IPS DF 19.7 (cell line): ENCODE measurements at places on chromosomes 4 and X.

- no peak for DNase-seq
Observed at GRCh38 chr4:151052785-151053184, 37.7 kb upstream of the LRBA start.

DNA sequence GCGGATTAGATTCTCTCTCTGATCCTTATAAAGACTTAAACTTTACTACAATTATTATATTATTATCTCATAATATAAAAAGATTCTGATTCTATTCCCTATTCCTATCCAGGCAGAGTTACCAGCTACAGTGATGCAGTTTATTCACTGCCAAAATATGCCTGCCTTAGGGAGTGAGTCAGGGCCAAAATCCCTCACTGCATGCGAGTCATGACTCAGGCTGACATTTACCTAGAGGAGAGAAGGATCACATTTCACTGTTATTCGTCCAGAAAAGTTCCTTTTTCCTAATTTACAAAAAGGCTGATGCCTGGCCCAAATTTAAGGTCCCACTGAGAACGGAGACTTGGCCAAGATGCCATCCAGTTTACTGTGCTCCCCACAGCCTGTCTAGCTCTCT lies 168.5 kb upstream of the LDB2 start:
- DNase-seq, result no peak

- DNase-seq, result no peak
Observed at GRCh38 chr4:106746451-106746850, 289.7 kb downstream of the DKK2 start.

- DNase-seq, result no peak
Observed at GRCh38 chr4:37634180-37634579, 52.0 kb downstream of the RELL1 start.

DNA sequence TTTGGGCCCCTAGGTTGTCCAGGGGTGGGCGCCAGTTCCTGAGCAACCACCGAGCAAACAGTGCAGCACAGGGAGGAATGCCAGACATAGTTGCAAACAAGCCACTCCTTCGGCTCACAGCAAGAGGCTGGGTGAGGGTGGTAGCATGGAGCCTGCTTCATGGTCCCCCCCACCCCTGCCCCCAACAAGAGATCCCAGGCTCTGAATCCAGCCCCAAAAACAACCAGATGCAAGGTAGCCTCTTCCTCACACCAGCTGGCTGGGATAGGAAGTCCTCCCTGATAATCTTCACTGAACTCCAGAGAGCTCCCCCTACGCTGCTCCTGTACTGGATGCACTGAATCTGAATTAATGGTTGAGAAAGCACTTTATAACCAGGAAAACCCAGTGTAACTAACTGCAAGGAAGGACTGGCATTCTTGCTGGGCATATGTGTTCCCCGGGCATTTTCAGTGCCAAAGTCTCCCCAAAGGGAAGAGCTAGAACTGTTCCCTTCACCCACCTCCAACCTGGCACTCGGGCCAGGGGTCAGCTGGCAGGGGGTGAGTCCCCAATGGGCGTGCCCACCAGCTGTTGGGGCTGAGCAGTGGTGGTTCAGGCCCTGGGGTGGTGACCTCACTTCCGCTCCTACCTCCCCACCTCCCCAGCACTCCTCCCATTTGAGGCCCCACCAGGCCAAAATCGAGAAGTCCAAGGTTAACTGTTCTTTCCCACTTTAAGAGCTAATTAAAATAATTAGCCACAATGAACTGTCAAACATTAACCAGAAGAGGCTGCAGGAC lies 1.5 kb downstream of the ELF4 start:
- no peak for DNase-seq

DNA sequence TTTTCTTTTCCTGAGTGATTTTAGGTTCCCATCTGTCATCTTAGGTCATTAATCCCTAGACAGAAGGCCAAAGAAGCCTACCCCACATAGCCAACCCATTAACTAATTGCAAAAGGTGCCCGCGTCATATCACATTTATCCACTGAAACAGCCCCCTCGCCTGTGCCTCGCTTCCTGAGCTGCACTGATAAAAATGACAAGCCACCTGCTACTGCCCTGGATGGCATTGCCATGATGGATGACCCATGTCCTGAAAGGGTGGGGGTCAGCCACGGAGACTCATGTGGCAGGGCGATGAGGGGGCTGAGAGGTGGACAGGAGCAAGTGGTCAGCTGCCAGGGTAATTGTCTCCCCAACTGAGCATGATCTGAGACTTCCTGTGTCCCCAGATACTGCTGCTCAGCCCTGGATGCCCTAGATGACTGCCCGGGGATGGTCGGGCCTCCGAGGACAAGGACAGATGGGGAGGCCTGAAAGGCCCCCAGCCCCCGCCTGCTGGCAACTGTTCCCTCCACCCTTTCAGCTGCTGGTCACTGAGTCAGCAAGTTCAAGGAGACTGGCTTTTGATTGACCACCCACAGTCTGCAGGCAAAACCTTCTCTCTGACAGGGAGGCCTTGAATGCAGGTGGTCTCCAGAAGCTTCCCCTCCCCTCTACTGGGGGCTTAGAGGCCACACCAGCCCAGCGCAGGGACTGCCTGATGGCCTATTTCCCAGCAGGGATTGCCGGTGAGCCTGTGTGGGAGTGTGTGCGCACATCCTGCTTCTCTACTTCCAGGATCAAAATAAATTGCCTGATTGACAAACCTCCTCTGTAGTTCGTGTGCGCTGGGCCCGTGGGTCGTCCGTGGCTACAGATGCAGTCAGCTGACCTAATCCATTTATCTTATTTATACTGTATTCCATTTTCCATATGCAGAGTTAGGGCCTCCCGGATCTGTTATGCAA lies 496.3 kb downstream of the BCOR start:
- no peak for DNase-seq

GRCh38 chrX:68867458-68868112 lies 38.8 kb downstream of the EFNB1 start:
- no peak for DNase-seq

- no peak for DNase-seq
Observed at GRCh38 chrX:47482065-47482511, 934 bp downstream of the ZNF41 start.

GRCh38 chr4:178086320-178086719 lies 644.1 kb upstream of the AGA start:
- peak; percentile 35 for DNase-seq

- no peak for DNase-seq
Observed at GRCh38 chrX:154517101-154517781, 1.2 kb upstream of the FAM3A start.

DNA sequence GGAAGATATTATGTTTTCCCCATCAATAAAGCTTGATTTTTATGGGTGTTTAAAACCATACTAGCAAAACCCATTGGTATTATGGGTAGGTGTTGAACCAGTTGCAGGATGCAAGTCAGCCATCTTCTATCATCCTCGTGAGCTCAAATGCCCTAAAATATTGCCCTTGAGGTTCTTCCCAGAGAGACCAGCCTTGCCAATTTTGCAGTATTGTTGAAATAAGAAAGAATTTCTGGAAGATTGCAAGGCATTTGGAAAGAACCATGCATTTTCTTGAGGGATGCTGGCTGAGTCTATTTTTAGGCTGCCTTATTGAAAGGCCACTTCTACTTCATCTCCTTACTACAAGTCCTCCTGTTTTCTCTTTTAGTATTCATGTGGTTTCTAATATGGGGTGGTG lies 60.9 kb upstream of the SOD3 start:
- no peak for DNase-seq

DNA sequence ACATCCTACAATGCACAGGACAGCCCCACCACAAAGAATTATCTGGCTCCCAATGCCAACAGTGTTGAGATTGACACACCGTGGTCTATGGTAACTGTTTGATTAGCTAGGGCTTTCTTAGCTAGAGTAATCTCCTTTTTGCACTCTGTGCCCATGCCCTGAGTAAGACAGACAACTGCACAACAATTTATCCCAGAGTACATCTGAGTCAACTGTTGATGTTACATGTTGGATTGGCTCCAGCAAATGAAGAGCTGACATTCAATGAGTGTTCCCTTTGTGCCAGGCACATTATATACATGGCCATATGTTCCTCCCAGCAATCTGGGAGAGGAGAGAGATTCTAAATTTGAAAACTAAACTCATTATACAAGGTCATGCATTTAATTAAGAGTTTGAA lies 3.9 kb upstream of the FAM9C start:
- DNase-seq, result no peak

- DNase-seq, result no peak
Observed at GRCh38 chr4:52750213-52750612, 1.0 kb downstream of the ERVMER34-1 start.

DNA sequence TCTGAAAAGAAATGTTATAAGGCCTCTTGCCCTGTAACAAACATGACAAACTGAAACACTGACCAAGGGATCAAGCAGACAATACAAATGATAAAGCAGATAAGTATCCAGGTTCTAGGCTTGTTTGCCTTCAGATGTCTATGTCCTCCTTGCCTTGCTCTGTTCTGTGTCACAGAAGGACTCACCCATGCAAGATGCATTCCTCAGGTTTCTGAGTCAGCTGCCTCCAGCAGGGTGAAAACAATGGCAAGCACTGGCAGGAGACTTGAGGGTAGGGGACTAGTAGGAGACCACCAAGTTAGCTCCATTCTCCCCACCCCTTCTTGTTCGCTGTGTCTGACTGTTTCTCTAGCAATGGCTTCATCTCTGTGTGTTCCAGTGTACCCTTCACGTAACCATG lies 76.6 kb upstream of the CXXC4 start:
- DNase-seq, result no peak

GRCh38 chr4:41418444-41418843 lies 119.5 kb upstream of the LIMCH1 start:
- no peak for DNase-seq

DNA sequence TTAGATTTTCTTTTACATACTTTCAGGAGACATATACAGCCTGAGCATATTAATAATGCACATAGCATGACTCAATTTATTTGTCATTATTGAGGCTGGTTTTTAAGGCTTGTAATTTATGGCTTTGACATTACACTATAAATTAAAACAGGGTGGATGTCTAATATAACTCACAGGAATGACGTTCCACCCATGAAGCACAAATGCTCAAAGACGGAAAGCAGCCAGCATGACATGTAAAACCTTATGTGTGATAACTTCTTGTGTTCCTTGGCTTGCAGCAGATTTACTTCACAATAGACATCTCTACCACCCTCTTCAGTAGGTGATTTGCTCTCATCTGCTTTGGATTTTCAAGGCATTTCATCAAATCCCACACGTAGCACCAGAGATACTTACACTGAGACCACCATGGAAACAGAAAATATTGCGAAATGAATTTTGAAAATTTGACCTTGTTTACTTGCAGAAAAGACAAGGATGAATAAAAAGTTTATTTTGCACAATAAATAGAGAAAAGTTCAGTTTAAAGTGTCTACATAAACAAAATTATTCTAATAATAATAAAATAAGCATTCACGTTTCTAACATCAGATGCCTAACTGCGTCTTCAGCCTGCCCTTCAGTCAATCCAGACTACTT lies 64.7 kb upstream of the BTC start:
- DNase-seq, result no peak

DNA sequence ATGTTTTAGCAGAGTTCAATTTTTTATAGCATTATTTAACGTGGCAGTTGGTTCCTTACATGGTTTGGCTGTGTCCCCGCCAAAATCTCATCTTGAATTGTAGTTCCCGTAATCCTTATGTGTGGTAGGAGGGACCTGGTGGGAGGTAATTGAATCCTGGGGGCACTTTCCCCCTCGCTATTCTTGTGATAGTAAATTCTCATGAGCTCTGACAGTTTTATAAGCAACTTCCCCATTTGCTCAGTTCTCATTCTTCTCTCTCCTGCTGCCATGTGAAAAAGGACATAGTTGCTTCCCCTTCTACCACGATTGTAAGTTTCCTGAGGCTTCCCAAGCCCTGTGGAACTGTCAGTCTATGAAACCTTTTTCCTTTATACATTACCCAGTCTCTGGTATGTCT lies 329.5 kb downstream of the GRIA2 start:
- DNase-seq, result no peak

- DNase-seq, result no peak
Observed at GRCh38 chr4:1243451-1244080, 5.4 kb downstream of the CTBP1 start.

DNA sequence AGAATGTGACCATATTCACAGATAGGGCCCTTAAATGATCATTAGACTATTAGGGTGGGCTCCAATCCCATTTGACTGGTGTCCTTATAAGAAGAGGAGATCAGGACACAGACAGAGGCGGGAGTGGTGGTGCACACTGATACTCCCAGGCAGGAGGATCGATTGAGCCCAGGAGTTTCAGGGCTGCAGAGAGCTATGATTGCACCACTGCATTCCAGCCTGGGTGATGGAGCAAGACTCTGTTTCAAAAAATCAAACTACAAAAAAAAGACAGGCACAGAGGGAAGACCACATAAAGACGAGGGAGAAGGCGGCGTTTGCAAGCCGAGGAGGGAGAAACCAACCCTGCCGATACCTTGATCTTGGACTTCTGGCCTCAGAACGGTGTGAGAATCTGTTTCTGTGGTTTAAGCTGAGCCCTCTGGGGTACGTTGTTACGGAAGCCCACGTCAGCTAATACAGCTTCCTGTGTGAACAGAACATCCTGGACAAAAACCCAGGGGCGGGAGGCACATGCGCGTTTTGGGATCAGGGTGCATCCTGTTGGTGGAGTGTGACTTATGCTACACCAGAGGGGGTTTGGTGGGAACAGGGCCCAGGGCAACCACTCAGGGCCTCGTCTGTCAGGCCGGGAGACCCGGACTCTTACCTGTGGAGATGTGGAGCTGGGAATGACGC lies 211.8 kb upstream of the PSAPL1 start:
- no peak for DNase-seq
